ENCODE measurements at places on chromosomes 7 and 10.

GRCh38 chr7:90387470-90388240 lies 15.6 kb upstream of the CLDN12 start:
- DNase-seq, result no peak

- no peak for DNase-seq
Measured at GRCh38 chr7:28533267-28533666, 120.9 kb downstream of the CREB5 start.

GRCh38 chr7:127375631-127376030 lies 16.9 kb downstream of the ZNF800 start:
- no peak for DNase-seq

- no peak for DNase-seq
Measured at GRCh38 chr7:134051020-134051419, 76.1 kb upstream of the LRGUK start.

GRCh38 chr10:46308666-46309450 lies 22.1 kb downstream of the ANTXRL start:
- DNase-seq, result no peak

DNA sequence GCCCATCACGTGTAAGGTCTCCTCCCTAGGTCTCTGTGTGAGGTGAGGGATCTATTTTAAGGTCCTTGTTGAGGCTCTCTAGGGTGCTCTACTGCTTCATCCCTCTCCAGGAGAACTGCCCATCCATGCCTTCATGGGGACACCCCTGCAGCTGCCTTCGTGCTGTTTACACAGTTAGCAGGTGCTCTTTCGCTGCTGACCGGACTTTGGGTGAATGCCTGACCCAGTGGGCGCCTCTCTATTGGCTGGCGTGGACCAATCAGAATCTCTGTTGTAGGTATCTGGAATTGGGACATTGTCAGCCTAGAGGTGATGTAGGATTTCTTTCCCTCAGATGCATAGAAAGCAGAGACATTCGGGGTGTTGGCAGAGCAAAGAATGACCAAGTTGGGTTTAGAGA lies 38.7 kb upstream of the HMX3 start:
- no peak for DNase-seq

- DNase-seq, result no peak
Measured at GRCh38 chr7:156608173-156608478, 32.4 kb upstream of the RNF32 start.

DNA sequence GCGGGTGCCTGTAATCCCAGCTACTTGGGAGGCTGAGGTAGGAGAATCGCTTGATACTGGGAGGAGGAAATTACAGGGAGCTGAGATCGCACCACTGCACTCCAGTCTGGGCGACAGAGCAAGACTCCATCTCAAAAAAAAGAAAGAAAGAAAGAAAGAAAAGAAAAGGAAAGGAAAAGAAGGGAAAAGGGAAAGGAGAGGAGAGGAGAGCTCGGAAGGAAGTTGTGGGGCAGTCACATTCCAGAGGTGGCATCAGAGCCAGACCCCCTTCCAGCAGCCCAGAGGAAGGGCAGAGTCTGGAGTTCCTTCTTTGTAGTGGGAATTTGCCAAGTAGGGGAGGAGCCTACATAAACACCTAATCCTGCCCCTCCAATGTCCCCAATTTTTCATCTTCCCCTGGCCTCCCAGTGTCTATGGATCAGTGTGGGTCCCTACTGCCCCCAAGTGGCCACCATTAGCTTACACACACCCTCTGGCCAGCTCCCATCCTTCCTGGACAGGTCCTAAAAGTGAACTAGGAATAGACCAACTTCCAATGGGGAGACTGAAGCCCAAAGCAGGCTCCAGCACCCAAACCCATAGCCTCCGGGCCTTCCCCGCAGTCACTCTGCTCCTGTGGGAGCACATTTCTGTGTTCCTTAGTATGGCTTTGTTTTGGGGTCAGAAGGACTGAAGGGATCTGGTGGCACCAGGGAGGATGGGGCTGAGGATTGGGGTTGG lies 39.6 kb upstream of the HSPB1 start:
- DNase-seq, result peak; percentile 78

GRCh38 chr7:94509264-94509886 lies at the start of gene CASD1:
Gene CASD1 (plus strand): TSS chr7:94509809. CDS start chr7:94510085, 276 bp downstream.
- DNase-seq, result peak; percentile 21

GRCh38 chr7:51121931-51122425 lies 194.6 kb downstream of the COBL start:
- no peak for DNase-seq

GRCh38 chr10:1152386-1153250 lies 96.4 kb downstream of the WDR37 start:
- no peak for DNase-seq

DNA sequence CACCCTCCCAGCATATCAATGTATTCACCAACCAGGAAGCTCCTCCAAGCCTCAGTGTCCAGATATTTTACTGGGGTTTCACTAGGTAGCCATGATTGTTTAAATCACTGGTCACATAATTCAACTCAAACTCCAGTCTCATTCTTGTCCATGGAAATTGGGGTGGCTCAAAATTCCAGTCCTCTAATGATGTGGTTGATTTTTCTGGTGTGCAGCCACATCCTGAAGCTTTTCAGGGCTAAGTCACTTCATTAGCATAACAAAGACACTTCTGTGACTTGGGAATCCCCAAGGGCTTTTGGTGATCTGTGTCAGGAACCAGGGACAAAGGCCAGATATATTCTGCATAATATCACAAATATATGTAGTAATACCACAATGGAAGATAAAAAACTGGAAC lies 786.9 kb upstream of the IGFBP3 start:
- no peak for DNase-seq

DNA sequence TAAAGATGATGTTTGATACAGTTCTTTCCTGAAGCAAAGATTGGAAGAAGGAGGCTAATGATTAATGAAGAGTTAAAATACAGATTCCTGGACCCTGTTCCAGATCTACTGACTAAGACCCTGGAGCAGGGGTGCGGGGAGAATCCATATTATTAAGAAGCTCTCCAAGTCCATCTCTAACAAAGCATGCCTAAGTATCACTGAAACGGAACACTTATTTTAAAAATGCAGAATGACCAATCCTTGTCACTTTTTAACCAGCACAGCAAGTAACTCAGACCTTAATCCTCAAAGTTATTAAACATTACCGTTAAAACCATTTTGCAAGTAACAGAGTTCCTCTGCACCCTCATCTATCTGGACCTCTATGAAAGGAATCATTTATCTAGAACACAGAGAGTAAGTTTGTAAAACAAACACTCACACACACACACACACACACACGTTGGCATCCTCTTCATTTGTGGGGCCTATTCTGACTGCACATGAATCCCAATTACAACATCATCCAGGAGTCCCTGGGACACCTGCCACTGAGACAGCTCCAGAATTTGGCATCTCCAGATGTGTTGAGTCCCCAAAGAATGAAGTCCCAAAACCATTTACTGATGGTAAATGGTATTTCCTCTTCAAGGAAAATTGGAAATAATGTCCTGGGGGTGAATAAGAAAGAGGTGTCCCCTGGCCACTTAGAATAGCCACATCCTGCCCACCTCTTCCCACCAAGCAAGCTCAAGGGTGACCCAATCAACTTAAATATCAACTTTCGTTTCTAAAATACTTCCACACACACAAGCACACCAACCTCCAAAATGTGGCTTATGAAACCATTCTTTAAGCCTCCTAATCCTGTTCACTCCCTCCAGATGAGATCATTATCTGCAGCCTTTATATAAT lies 117.5 kb downstream of the PARD3 start:
- DNase-seq, result no peak

DNA sequence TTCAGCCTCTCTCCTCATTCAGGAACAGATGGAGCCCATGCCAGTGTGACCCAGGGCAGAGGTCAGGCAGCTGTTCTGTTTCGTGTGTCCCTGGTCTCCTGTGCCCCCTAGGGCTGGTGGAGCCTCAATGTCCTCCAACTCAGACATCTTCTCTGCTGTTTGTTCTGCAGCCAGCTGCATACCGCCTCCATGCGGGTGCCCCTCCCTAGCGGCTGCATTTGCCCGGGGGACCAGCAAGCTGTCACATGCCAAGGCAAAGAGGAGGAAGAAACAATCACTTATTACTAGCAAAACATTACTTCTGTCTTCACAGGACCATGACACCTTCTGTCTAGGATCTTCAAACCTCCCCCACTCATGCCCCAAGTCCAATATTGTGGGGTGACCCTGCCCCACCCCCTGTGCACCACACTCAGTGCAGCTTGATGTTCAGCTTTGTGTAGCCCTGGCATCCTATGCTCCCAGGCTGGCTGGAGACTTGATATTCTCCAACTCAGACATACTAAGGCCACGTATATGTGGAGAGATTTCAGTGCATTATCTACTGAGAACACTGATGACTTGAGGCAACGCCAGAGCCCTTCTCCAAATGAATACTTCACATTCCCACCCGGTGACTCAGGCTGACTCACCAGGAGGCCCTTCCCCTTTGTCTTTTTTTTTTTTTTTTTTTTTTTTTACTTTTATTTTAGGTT lies 188.9 kb downstream of the SKIDA1 start:
- DNase-seq, result peak; percentile 87

DNA sequence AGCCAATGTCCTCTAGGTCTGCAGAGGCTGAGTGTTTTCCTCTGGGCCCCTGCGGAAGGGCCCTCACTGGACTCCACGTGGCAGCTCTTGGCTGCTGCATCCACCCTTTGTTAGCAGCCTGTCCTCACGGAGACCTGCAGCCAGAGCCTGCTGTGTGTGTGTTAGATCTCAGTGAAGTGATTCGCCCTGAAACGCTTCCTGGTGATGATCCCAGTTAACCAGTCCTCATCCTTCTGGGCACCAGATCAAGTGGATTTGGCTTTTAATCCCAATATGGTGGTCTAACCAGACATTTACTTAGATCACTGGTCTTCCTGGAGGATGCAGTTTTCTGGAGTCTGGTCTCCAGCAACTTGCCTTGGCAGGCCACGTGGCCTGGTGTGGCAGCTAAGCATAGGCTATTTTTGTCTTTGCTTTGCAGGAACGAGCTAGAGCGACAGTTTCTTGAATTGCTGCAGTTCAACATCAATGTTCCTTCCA lies 39.5 kb upstream of the GJD4 start:
- DNase-seq, result no peak

- DNase-seq, result peak; percentile 90
Measured at GRCh38 chr10:130127364-130128061, 8.7 kb upstream of the GLRX3 start.

DNA sequence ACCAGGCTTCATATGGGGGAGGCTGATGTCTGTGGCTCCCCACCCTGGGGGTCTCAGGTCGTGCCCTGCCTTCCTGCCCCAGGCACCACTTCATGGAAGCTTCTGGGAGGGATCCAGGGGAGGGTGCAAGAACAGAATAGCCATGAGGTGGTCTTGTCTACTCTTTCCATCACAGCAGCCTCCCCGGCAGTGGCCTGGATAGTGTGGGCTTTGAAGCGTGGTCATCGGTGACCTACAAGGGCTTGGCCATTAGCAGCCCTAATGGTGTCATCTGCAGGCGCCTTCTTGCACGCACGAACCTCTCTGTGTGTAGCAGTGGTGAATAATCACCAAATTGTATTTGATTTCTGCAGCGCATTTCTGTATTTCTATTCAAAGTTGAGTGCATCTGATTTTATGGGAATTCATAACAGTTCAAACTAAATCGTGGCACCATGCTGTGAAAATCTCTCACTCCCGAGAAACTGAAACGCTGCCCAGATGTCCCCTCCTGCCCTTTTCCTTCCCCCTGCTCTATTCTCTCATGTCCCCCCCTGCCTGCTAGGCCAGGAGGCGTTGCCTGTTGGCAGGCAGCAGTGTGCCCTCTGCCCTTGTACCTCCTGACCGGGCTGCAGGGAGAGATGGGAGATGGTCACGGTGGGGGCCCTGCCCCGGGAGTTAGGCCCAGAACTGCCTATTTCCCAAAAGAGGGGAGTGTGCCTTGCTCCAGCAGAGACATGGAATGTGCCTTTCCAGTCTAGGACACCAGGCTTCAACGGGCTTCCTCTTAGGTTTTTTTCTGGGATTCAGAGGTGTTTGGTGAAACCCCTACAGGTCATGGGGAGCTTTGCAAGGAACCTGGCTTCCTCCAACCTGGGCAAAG lies 34.8 kb downstream of the CDH23 start:
- no peak for DNase-seq

- DNase-seq, result no peak
Measured at GRCh38 chr10:48894911-48895802, 44.5 kb downstream of the LRRC18 start.

DNA sequence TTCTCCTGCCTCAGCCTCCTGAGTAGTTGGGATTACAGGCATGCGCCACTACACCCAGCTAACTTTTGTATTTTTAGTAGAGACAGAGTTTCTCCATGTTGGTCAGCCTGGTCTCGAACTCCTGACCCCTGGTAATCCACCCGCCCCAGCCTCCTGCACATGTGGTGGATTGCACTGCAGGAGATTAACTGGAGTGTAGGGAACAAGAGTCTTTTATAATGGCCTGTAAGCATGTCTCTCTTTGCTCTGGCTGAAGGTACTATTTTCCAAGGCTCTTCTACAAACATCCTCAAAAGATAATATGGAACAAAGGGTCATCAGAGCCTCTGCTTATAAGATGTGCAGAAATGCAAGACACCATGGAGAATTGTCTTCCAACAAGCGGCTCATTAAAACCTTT lies 3.2 kb downstream of the TOMM7 start:
- DNase-seq, result no peak

DNA sequence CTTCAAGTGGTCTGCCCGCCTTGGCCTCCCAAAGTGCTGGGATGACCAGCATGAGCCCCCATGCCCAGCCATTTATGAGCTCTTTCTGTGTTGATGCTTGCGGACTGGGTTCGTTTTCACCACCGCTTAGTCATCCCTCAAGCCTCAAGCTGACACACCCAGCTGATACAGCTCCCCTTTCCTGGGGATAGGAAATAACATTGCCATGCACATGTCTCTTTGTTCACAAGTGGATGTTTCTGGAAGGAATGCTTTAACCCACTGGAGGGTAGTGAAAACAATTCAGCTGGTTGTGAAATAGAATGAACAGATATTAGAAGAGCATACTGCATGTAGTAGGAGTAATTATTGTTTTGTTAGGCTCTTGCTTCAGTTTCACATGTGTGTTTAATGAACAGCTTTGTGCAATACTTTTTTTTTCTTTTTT lies 8.5 kb upstream of the METTL27 start:
- peak; percentile 98 for DNase-seq

GRCh38 chr10:124597846-124598165 lies 136.2 kb downstream of the LHPP start:
- DNase-seq, result no peak

DNA sequence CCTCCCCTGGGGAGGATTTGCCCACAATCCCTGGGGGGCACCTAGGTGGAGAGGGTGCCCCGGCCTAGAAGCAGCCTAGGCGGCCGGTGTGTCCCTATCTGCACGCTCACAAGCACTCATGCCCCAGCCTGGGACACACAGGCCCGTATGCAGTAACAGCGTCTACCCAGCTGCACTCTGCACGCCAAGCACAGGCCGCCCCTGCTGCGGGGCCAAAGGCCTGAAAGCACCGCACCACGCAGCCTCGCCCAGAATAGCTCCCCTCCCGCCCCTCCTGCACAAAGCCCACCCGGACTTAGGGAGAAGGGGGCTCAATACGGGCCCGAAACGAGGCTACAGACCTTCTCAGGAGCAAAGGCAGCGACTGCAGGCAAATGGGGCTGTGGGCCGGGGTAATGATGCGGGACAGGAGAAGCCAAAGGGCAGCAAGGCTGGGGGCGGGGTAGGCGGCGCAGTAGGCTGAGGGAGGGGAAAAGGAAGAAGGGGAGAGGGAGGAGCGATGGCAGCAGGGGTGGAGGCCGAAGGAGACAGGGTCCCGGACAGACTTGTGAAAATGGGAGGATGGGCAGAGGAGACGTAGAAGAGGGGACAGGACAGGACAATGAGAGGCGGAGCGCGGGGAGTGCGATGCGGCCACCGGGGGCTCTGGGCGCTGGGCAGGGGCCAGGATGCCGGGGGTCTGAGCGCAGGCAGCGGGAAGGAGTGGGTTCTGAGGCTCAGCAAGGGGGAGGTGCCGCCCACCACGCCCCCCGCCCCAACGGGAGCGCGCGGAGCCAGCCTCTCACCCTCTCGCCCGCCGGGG lies 544 bp downstream of the GPRIN2 start:
- DNase-seq, result no peak

GRCh38 chr10:6716516-6716915 lies 136.4 kb upstream of the PRKCQ start:
- DNase-seq, result peak; percentile 46

All from adipocyte (in vitro differentiated cells).